Left lobe of liver (tissue), 2 donors: ENCODE measurements at places on chromosomes 2 and 18. TPM values are rescaled to one million over a fixed set of nuclear protein-coding genes. Genes with fewer than 3 reads are reported as not detected.
A peak's percentile ranks its signal among the peaks of the same experiment; 100 is the strongest.

Gene SLC19A3
- 14.6 TPM for total RNA-seq

GRCh38 chr2:39304200-39304599 is 60.4 kb upstream of the CDKL4 start:
- DNase-seq: no peak

- DNase-seq: peak; percentile 36
Measured at GRCh38 chr2:20484810-20485611, 38.1 kb downstream of the RHOB start.

Gene NRP2
- total RNA-seq: 7.7 TPM

Gene GREB1
- 22.4 TPM for total RNA-seq
